Hippocampal formation (tissue), 2 donors: ENCODE measurements at places on chromosomes 7 and 10.

DNA sequence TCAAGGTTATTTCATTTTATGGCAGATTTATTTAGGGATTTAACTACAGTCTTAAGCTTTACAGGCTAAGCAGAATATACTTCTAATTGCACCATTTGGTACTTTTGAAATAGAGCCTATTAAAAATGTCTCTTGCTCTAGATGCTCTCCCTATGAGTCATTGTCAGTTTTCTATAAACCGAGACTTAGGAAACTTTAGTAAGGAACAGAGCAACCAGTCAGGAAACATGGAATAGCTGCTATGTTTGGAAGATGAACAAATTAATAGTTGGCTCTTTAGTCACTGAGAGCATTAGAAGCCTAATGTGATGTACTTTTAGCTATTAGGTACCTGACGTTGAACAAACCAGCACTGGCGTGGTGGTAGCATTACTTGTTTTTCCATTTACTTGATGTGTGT is 35.3 kb downstream of the INPP5F start:
- no peak for DNase-seq

- no peak for DNase-seq
Measured at GRCh38 chr10:12482587-12482986, 133.2 kb downstream of the CAMK1D start.

GRCh38 chr7:23011222-23011924 is 2.6 kb downstream of the HYCC1 start:
- no peak for DNase-seq

GRCh38 chr7:20412032-20412431 is 81.3 kb downstream of the ITGB8 start:
- no peak for DNase-seq

GRCh38 chr10:129033790-129034272 is 433.2 kb upstream of the MGMT start:
- DNase-seq, result no peak

GRCh38 chr10:33252794-33253203 is 81.7 kb downstream of the NRP1 start:
- no peak for DNase-seq

DNA sequence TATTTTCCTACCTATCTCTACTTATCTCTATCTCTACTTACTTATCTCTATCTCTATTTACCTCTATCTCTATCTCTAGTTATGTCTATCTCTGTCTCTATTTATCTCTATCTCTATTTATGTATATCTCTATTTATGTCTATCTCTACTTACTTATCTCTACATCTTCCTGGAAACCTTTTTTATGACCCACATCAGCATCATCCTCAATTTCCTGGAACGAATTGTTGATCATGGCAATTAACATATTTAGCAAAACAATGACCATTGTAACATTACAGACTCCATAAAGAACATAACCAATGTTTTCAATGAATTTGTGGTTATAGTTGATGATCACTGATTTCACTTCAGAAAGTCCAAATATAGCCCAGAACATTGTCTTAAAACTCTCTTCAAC is 18.3 kb downstream of the GIMAP6 start:
- no peak for DNase-seq

DNA sequence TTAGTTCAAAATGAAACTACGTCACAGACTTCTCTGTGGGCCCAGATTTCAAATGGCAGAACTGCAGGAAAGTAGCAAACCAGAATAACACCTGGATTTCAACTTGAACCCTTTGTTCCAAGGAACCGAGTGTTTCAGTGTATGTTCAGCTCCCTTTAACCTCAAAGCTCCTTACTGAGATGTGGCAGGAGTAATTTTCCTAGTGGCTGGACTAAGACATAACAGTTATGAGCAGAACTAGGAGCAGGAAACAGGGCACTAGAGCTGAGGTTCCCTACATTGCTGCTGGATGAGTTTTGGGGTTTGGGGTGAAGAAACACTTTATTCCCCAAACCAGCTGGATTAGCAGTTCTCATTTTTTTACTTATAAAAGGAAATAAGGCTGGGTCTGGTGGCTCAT is 50.1 kb downstream of the NSUN6 start:
- DNase-seq, result no peak

- DNase-seq, result no peak
Measured at GRCh38 chr7:87471473-87471872, 4.0 kb downstream of the ABCB4 start.

DNA sequence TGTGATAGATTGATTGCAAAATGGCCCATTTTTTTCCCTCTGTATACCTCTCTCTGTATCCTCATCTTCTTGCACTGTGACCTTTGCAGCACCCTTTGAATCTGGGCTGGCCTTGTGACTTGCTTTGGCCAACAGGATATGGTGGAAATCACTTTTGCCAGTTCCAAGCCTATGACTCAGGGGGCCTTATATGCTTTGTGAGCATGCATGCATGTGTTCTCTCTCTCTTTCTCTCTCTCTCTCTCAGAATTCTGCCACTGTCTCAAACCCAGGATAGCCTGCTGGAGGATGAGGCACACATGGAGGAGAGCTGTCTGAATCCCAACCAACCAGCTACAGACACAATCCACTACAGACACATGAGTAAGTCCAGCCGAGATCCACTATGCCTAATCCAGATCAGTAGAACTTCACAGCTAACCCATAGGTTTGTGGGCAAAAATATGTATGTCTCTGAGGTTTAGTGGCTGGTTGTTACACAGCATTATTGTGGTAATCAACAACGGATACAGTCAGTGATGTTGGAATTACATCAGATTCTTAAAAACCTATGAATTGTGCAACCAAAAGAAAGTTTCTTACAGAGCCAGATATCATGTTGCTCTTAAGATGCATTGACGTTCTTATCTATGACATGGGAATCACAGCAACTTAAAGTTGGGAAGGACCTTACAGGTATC is 41.8 kb upstream of the ABCB4 start:
- no peak for DNase-seq

DNA sequence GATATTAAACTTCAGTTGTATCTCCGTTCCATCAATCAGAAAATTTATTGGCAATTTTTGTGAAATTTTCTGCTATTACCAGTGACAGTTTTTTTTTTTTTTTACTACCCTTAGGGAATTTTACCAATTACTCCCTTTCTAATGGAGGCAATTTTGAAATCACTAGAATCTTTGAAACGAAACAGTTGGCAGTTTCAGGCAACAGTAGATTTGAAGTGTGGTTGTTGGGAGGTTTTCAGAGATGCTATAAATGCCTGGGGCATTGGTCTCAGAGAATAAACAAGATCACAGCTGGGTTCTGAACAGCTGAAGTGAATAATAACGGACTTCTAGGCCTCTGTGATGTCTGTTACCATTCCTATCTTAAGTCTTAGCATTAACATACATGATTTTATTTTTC is 535.9 kb upstream of the POT1 start:
- DNase-seq, result no peak

DNA sequence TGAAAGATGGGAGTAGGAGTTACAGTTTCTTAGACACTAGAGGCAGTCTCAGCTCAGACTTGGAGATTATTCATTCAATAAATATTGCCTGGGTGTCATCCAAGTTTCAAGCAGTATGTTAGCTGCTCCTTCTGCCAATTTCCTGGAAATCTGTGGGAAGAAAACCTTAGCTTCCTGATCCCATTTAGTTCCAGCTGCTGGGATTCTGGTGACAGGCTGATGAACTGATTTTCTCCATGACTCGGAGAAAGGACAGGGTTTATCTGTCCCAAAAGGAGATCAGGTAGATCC is 95.8 kb downstream of the CLEC2L start:
- DNase-seq, result no peak

DNA sequence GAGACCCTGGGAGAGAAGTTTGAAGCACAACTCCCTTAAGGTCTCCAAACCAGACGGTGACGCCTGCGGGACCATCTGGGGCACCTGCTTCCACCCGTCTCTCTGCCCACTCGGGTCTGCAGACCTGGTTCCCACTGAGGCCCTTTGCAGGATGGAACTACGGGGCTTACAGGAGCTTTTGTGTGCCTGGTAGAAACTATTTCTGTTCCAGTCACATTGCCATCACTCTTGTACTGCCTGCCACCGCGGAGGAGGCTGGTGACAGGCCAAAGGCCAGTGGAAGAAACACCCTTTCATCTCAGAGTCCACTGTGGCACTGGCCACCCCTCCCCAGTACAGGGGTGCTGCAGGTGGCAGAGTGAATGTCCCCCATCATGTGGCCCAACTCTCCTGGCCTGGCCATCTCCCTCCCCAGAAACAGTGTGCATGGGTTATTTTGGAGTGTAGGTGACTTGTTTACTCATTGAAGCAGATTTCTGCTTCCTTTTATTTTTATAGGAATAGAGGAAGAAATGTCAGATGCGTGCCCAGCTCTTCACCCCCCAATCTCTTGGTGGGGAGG is 10.8 kb downstream of the SERPINE1 start:
- DNase-seq, result no peak

DNA sequence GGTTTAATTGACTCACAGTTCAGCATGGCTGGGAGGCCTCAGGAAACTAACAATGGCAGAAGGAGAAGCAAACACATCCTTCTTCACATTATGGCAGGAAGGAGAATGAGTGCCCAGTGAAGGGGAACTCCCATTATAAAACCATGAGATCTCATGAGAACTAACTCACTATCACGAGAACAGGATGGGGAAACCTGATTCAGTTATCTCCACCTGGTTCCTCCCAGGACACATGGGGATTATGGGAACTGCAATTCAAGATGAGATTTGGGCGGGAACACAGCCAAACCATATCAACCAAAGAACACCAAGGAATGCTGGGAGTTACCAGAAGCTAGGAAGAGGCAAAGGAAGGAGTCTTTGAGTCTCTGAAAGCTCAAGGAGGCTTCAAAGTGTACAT is 94.3 kb downstream of the IPMK start:
- no peak for DNase-seq

- DNase-seq, result peak; percentile 5
Measured at GRCh38 chr7:35519971-35520809, 174.7 kb downstream of the HERPUD2 start.

DNA sequence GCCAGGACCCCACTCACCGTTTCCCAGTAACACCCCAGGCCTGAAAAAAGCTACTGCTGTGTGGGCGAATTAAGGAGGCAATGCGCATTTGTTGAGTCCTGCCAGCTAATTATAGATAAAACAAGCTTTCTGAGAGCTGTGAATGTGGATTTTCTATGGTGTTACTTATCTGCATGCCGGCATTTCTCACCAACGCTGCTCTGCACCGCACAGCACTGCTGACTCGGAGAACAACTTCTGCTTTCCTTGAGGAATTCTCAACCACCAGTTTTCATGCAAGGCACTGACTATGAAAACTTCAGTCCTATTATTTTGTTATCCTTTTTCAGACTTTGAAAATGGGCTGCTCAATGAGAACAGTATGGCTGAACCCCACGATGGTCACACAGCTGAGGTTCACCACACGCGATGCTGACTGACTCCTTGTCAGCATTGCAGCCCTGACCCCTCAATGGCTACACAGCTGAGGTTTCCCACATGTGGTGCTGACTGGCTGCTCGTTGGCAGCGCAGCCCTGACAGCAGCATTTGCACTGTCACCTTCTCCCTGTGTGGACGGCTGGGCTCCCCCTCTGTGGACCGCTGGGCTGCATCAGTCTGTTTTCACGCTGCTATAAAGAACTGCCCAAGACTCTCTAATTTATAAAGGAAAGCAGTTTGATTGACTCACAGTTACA is 190.6 kb downstream of the DIP2C start:
- DNase-seq, result no peak

- no peak for DNase-seq
Measured at GRCh38 chr7:93298671-93299070, 66.5 kb downstream of the VPS50 start.

DNA sequence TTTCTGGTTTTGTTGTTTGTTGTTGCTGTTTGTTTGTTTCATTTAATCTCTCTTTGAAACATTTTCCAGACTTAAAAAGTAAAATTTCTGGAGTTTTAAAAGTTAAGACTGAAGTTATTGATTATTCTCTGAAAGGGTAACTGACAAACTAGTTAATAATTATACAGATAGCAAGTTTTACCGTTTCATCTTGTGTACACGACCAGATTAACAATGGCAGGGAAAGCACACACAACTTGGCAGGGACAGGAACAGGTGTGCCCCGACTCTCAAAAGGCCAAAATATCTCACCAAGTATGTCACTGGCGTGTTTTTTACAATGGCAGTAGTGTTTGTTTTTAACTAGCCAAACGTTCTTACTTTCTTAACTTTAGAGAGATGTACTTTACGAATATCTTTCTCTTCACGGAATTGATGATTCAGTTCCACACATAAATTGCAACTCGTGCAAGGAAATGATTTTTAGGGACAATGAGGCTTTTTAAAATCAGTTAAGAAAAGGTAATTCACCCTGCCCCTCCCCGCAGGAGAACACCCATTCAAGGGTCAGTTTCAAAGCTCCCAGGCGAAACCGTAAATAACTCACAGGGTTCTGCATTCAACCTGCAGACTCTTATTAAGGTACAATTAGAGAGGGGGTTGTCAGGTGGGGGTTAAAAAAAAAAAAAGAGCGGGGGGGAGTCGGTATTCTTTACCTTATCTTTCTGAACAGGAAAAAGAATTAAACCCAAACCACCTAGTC is 3.5 kb downstream of the CTBP2 start:
- no peak for DNase-seq

DNA sequence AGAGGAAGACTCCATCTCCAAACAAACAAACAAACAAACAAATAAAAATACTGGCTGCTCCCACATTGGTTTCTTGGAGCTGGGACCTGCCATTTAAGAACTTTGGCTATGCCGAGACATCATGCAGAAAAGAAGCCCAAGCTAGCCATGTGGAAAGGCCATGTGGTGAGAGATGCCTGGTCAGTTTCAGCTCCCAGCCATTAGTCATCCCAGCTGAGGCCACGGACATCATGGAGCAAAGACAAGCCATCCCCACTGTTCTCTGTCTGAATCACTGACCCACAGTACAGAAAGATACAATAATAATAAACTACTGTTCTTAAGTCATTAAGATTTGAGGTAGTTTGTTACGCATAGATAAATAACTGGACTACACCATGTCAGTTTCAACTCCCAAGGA is 70.0 kb upstream of the PCBD1 start:
- DNase-seq, result no peak

DNA sequence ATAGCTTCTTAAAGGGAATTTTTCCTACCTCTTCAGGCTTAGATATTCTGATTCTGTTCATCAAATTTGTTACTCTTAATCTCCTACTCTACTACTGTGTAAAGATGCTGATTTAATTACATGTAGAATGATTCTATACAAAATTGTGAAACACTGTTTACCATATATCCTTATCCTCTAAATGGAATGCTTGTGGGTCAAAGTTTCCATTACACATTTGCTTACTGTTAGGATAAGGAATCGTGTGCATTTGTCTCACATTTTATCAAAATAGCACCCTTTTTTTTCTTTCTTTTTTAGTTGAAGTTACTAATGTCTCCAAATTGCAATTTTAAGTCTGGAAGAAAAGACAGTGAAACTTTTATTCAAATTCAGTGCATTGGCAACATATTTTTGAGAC is 65.3 kb downstream of the TFEC start:
- no peak for DNase-seq

GRCh38 chr7:37342688-37343471 is 105.8 kb downstream of the ELMO1 start:
- DNase-seq, result no peak
